ENCODE measurements at places on chromosomes 11 and 22.

DNA sequence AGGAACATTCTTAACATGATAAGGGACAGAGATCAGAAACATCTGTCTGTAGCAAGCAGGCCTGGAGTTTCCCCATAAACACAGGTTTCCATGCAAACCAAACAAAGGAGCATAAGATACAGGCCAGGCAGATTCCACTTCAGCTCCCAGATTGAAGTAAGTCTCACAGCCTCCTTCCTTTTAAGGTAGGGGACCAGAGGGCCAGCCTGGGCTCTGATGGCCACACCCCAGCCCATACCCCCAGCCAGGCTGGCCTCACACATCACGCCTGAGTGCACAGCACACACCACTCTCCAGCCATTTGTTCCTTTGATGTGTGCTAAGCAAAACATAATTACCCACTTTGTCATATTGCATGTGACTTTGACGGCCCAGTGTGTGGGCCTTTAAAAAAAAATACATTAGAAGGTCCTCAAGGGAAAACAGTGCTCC lies 518.7 kb downstream of the NTM start:
- no peak for DNase-seq

- DNase-seq: no peak
These were observed 33.1 kb downstream of the CCDC15 start for GRCh38 chr11:124987096-124987495.

DNA sequence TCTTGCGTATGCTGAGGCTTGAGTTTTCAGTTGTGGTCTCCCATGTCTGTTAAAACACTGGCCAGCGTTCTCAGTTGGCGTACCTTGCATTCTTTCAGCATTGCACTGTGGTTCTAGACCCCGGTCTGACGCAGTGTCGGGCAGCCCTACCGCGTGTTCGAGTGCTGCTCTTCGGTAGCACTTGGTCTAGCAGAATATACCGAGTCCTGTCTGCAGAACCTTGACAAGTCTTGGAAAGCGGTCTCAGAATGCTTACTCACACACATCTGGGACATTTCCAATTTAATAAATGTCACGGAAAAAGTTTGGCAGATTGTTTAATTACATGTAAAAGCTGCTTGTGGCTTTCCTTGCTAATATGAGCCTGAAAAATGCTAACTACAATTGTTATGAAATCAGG lies 32.6 kb downstream of the PPFIA1 start:
- DNase-seq: no peak

DNA sequence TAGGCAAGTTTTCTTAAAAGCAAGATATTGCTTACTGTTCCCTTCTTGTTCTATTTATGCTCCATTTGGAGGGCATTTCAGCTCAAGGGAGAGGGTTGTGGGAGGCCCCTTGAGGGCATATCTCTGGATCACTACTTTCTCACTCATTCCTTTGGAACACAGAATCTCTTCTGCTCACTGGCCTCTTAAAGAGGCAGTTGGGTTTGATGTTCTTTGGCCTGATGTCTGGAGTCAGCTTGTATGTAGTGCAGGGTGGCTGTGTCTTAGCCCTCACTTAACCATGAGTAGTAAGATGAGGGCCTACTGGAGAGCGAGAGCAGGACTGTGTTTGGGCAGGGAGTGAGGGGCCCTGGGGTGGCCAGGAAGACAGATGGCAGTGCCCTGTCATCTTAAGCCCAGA lies 3.6 kb downstream of the INCENP start:
- no peak for DNase-seq

All from stimulated activated CD8-positive, alpha-beta memory T cell treated with anti-CD3 and anti-CD28 coated beads, Interleukin-15, amount 100 ng/mL, for 1 hour (primary cell).